ENCODE measurements at places on chromosomes 11 and 22.

- DNase-seq: no peak
Observed at GRCh38 chr11:35856756-35857155, 87.1 kb upstream of the LDLRAD3 start.

GRCh38 chr11:30023074-30023473 is 6.2 kb upstream of the KCNA4 start:
- DNase-seq: no peak

DNA sequence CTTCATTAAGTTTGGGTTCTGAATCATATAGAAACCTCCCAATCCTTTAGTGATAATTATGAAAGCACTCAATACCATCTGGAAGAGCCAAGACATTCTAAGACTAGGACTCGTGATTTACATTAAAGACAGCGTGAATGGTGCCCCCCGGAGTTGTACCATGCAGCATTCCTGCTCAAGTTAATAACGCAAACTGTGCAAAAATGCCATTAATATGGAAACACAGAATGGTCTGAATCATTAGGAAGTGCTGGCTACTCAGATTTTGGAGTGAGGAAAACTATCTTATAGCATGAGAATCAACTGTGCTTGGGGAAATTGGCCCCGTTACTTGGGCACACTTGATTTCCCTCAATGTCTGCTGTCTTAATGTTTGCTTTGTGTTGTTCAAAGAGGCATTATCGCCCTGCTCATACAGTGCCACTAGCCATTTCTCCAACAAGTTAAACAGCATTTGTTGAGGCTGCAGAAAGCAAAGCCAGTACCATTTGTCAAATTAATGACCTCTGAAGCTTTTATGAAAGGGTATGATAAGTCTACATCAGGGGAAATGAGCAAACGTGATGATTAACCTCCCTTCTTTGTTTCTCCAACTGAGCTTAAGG is 18.5 kb upstream of the TPH1 start:
- DNase-seq: no peak

- no peak for DNase-seq
Observed at GRCh38 chr11:32448232-32448631, 12.9 kb upstream of the WT1 start.

DNA sequence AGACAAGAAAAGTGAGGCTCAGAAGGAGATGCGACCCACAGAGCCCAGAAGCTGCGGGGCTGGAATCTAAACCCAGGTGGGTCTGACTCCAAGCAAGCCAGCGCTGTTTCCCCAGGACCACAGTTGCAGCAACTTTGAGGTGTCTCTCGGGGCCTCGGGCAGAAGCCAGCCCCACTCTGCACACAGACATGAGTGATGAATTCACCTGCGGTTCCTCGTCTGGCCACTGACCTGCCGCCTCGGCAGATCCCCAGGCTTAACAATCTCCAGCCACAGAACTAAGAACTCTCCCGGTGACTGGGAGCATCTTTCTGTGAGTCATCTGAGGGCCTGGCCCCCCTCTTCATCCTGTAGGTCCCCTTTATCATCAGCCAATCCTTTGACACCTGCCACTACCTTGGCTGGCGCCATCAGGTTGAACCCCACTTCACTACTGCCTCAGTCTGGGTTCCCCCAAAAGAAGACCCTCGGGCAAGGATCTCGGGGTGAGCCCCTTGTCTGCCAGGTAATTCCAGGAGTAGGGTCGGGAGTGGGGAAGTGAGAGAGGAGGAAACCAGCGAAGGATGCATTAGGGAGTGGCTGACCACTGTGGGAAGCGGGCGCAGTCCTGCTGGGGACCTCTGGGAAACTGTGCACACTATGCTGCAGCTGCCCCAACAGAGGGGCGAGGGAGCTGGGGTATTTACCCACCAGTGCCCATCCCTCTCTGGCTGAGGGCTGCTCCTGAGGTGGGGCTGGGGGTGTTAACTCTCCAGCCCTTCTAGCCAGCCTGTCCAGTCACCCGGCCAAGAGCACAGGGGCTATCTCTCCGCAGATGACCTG is 33.0 kb upstream of the MN1 start:
- no peak for DNase-seq

GRCh38 chr11:64776425-64776824 is 1.9 kb downstream of the SF1 start:
- DNase-seq: no peak

GRCh38 chr22:21673534-21674321 is 7.9 kb downstream of the PPIL2 start:
- DNase-seq: no peak

DNA sequence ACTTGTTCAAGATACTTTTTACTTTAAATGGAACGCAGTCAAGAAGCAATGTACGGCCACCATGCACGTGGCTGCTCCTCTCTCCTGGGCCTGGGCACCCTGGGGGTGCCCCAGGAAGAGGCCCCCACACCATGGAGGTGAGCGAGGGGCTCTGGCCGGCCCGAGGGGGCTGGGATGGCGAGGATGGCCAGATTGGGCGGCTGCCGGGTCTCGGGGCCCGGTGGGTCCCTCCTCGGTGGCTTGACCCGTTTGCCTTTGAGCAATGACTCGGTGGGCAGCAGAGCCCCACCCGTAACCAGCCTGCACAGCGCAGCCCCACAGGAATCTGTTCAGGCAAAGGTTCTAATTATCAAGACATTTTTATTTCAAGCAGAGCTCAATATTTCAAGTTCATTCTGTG is 167.4 kb downstream of the BRD1 start:
- no peak for DNase-seq

DNA sequence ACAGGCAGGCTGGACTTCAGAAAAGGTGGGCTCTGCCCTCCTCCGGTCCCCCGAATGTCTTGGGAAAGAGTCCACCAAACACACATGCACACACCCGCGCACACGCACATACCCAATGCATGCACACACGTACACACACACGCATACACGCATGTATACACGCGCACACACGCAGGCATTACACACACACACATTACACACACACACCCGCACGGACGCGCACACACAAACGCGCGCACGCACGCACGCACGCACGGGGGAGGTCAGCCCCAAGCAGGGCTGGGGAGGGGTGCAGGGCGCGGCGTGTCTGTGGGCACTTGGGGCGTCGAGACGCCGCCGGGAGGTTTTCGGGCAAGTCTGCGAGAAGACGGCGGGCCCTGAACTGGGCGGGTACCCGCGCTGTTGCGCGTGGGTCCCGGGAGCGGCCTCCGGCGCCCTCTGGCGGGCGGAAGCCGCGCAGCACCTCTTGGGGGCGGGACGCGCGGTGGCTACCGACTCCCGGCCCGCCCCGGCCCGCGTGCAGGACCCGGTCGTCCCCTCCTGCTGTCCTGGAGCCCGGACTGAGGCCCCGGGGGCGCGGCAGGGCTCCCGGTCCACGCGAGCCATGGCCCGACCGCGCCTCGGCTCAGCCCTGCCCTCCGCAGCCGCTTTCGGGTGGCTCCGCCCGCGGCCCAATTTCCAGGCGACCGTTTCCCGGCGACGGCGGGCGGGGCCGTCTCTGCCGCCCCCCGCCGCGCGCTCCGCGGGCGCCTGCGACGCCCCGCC is 3.6 kb downstream of the SEPTIN5 start:
- DNase-seq: no peak

DNA sequence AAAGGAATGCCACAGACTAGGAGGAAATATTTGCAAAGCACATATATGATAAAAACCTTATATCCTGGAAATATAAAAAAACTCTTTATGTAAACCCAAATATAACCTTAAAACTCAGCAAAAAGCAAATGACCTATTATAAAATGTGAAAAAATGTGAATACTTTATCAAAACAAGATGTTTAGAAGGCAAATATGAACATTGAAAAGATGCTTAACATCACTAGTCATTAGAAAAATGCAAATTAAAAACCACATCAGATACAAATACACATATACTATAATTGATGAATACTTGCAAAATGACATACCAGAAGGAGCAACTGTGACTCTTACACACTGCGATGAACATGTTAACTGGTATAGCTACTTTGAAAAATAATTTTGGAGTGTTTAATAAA is 511.2 kb upstream of the LRRC4C start:
- no peak for DNase-seq

DNA sequence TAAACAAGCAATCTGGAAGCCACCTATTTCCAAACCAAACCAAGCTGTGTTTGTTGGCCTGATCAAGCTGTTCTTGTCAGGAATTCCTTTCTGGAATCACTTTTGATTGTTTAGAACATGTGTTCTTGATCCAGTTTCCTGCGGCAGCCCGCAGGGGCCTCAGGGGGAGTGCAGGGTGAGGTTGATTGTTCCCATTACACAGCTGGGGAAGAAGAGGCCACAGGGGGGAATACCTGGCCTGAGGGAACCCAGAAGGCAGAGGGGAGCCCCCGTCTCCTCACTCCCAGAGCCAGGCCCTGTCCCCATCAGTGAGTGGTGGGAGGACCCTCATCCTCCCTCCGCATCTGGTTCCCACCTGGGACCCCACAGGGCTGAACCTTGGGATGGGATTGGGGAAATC is 4.2 kb downstream of the MRGPRD start:
- no peak for DNase-seq

GRCh38 chr22:27452922-27453321 is 348.6 kb downstream of the MN1 start:
- no peak for DNase-seq

- no peak for DNase-seq
Observed at GRCh38 chr11:68812526-68812925, 29.2 kb downstream of the CPT1A start.

DNA sequence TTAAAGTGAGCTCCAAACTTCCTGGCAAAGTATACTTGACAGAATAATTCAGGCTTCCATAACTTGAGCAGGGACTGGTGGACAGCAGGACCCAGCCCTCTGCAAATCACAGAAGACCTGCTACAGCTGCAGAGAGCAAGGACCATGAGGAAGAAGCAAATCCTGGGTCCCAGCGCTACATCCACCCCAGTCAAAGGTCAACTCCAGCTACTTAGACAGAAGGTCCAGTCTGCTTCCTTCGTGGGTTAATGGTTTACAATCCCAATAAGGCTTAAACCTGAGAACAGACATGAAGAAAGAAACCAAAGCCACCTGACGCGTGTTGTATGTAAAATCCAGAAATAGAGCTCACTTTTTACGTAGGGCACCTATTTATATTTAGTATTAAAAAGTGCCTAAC is 57.7 kb downstream of the SHANK2 start:
- no peak for DNase-seq

GRCh38 chr11:72616655-72617054 is 57.6 kb downstream of the PDE2A start:
- no peak for DNase-seq

DNA sequence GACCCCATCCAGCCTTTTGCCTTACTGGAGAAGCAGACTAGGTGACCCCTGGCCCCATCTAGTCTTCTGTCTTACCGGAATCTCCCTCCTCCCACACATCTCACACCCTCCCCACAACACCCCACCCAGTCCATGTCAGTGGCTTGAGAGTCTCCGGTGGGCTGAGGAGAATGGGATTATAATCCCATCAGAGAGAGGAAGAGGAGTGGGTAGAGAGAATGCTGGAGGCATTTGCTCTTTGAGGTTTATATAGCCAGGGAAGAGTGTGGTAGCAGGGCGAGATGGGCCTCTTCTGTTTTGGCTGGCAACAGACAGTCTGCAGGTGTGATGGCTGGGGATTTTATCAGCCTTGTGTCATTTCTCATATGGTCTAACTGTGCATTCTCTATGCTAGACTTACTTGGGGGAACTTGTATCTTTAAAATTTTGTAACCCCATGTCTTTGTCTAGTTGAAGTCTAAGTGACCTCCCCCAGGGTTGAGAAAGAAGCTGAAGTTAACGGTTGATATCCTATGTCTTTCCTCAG is 50.3 kb downstream of the GRAMD1B start:
- no peak for DNase-seq

- DNase-seq: no peak
Observed at GRCh38 chr11:108724974-108725689, 60.3 kb downstream of the DDX10 start.

DNA sequence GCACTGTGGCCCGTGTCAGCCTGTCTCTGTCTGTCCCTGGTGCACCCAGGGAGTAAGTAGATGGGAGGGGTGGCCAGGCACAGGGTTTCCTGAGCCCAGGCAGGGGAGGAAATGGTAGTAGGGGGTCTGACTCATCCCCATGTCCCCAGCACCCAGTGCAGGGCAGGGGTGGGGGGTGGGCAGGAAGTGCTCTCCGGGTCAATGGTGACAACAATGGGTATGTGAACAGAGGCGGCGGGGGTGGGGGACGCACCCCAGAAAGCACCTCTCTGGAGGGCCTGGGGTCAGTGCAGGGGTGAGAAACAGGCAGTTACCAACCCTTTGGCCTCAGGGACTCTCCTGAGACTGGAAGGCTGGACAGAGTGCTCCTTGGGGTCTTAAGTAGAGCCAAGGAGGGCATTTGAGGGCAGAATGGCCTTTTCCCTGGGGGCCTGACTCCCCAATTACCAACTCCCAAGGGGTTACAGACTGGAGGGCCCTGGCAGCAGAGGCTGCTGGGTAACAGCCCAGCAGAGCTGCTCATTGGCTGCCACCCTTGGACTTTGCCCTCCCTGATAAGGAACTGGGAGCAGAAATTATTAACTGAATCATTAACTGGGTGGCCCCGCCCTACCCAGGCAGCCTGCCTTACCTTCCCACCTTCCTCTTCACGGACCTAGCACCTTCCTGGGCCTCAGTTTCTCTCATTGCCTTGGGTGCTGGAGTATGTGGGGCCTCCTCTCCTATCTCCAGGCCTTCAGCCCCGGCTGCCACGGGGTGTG is 4.2 kb downstream of the MYRF start:
- peak; percentile 83 for DNase-seq

- DNase-seq: no peak
Observed at GRCh38 chr11:128688031-128688713, 5.7 kb upstream of the FLI1 start.

DNA sequence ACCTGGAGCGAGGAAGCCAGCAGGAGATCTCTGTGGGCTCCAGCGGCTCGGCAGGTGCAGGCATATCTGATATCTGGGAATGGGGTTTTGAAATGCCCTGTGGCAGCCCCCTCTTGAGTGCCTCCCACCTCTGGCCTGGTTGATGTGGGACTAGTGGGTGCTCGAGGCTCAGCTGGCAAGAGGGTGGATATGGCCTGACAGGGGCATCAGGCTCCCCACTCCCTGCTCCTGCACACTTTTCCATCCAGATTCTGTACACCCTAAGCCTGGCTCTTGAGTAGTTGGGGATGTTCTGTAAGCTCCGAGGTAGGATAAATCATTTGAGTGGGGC is 75.0 kb downstream of the SCN3B start:
- DNase-seq: no peak

DNA sequence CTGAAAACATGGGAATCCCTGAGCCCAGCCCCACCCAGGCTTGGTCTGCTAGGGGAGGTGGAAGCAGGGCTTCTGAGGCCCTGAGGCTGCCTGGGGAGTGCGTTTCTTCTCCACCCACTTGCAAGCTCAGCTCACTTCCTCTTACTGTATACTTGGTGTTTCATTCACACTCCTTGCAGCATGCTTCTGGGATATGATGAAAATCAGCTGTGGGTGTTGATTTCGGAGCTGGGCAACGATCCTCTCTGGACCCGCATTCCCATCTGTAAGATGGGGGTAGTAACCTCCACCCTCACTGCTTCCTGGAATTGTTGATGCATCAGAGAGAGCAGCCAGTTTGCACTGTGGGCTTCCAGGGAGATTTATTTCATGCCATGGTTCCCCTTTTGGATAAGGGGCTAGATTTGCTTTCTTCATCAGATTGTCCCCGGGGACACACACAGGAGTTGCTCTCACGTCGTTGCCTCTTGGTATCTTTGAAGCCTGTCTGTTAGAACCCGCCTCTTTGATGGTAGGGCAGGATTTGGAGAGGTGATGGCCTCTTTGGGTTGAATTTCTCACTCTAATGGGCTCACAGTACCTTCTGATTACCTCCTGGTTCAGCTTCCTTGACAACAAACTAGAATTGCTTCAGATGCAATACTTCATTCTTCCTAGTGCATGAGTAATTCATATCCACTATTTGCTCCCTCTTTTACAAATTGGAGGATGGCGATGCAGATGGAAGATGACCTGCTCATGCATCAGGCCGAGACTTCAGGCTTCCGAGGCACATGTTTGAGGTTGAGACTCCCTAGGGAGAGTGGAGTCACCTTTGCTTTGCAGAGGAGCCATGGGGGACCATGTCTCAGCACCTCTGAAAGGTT is 40.4 kb downstream of the BCR start:
- DNase-seq: no peak

Data from NCI-H1436 treated with DMSO at 0.1 percent for 48 hours (cell line).